Astrocyte (in vitro differentiated cells and primary cell): ENCODE measurements at places on chromosomes 5 and 9. TPM values are rescaled to one million over a fixed set of nuclear protein-coding genes. Genes with fewer than 3 reads are reported as not detected.

SLC22A4 gene
- 4.1 and 4.5 TPM in 2 replicates for total RNA-seq

NKD2 gene
- total RNA-seq: 0.41 and 0.48 TPM in 2 replicates

TRAF1 gene
- 4.2 and 4.7 TPM in 2 replicates for total RNA-seq

NDST1 gene
- total RNA-seq: 293 and 321 TPM in 2 replicates

DOCK8 gene
- 2.6 and 4.4 TPM in 2 replicates for total RNA-seq

PPP1R26 gene
- total RNA-seq: 10.6 and 11.3 TPM in 2 replicates

INSL6 gene
- not detected in 2 replicates for total RNA-seq

LEAP2 gene
- 0.27 and 0.31 TPM in 2 replicates for total RNA-seq

SUSD1 gene
- 16.6 and 17.2 TPM in 2 replicates for total RNA-seq

ST6GALNAC6 gene
- 30.4 and 37.5 TPM in 2 replicates for total RNA-seq

AK3 gene
- 41.4 and 45.1 TPM in 2 replicates for total RNA-seq

GM2A gene
- total RNA-seq: 19.5 and 23.4 TPM in 2 replicates

PCDHA3 gene
- total RNA-seq: 0.84 and 1.1 TPM in 2 replicates

ROR2 gene
- total RNA-seq: 4.9 and 11.6 TPM in 2 replicates

IL5 gene
- total RNA-seq: not detected in 2 replicates

ATP6V0E1 gene
- total RNA-seq: 309 and 327 TPM in 2 replicates

PCDHGC4 gene
- 6.6 and 7.4 TPM in 2 replicates for total RNA-seq

ABL1 gene
- 113 and 117 TPM in 2 replicates for total RNA-seq

PLAC8L1 gene
- 2.0 and 2.7 TPM in 2 replicates for total RNA-seq

LMAN2 gene
- total RNA-seq: 103 and 106 TPM in 2 replicates

MCC gene
- total RNA-seq: 26.9 and 27.2 TPM in 2 replicates

CAVIN4 gene
- 4.2 and 6.0 TPM in 2 replicates for total RNA-seq

RNF183 gene
- not detected in 2 replicates for total RNA-seq

FBP1 gene
- 0.25 TPM in 1 of 2 replicates, not detected in the other for total RNA-seq

BHMT gene
- not detected in 2 replicates for total RNA-seq

IRX1 gene
- 0.14 and 0.52 TPM in 2 replicates for total RNA-seq

ZNF300 gene
- total RNA-seq: 7.7 and 9.2 TPM in 2 replicates

GLDC gene
- 2.4 and 8.9 TPM in 2 replicates for total RNA-seq

EGR1 gene
- total RNA-seq: 24.4 and 31.5 TPM in 2 replicates

FAM221B gene
- not detected in 2 replicates for total RNA-seq

PPP3R2 gene
- total RNA-seq: not detected in 2 replicates

SNX24 gene
- total RNA-seq: 33.7 and 44.6 TPM in 2 replicates

STX17 gene
- total RNA-seq: 24.9 and 28.3 TPM in 2 replicates

C5orf52 gene
- total RNA-seq: not detected in 2 replicates

TEX48 gene
- not detected in 2 replicates for total RNA-seq

HOMER1 gene
- total RNA-seq: 19.0 and 26.9 TPM in 2 replicates

ROPN1L gene
- total RNA-seq: 0.60 and 0.77 TPM in 2 replicates

NR4A3 gene
- 3.2 and 3.6 TPM in 2 replicates for total RNA-seq

TAS2R1 gene
- not detected in 2 replicates for total RNA-seq

CMBL gene
- total RNA-seq: 32.6 and 39.7 TPM in 2 replicates

ZCCHC7 gene
- total RNA-seq: 21.7 and 25.4 TPM in 2 replicates

MARCOL gene
- not detected in 2 replicates for total RNA-seq

HBEGF gene
- 257 and 272 TPM in 2 replicates for total RNA-seq

ENTPD2 gene
- 0.14 and 0.55 TPM in 2 replicates for total RNA-seq

PTCD2 gene
- 11.4 and 13.5 TPM in 2 replicates for total RNA-seq

TAF11L14 gene
- total RNA-seq: 0.41 TPM in 1 of 2 replicates, not detected in the other

NR2F1-AS1 gene
- total RNA-seq: 6.9 and 7.3 TPM in 2 replicates

SCGB3A2 gene
- total RNA-seq: 0.59 and 0.82 TPM in 2 replicates

UNC13B gene
- 26.1 and 30.5 TPM in 2 replicates for total RNA-seq

ZDHHC11B gene
- total RNA-seq: 0.23 and 0.29 TPM in 2 replicates

SREK1IP1 gene
- total RNA-seq: 26.2 and 27.3 TPM in 2 replicates

CARD19 gene
- total RNA-seq: 33.8 and 36.3 TPM in 2 replicates

BNC2 gene
- 38.0 and 47.4 TPM in 2 replicates for total RNA-seq
